ENCODE measurements at places on chromosomes 2 and 18.

GRCh38 chr18:32019251-32019948, 775 bp downstream of the RNF125 start:
- DNase-seq = peak; percentile 75

- DNase-seq = no peak
Measured at GRCh38 chr2:14134771-14135170, 497.7 kb upstream of the LRATD1 start.

GRCh38 chr2:109318150-109318948, 189.3 kb downstream of the SH3RF3 start:
- DNase-seq = peak; percentile 49

GRCh38 chr2:235564884-235565530, 71.2 kb downstream of the AGAP1 start:
- DNase-seq = peak; percentile 35

DNA sequence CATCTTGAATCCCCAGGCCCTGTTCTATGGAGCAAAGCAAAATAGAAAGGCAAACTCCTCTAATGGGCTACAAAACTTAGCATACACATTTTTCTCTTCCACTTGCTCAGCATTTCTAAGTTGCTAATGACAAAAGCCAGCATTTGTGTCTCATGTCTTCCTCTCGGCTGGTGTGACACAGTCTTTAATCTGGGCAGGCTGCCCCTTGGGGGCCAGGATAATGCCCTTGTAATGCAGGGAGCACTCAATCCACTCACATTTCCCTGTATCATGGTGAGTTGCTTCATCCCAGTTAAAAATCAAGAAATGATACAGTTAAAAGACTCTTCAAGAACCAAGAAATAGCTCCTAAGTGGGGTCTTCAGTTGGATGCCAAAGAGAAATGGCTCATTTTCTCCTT, 109.1 kb upstream of the FBXO11 start:
- no peak for DNase-seq
